ENCODE measurements at places on chromosomes 11 and 22.

- no peak for DNase-seq
Measured at GRCh38 chr11:65435981-65436411, 13.4 kb downstream of the NEAT1 start.

GRCh38 chr22:45207981-45208664 lies 32.6 kb downstream of the KIAA0930 start:
- no peak for DNase-seq

- DNase-seq = no peak
Measured at GRCh38 chr11:93604008-93604660, 57.3 kb upstream of the CEP295 start.

GRCh38 chr11:119421941-119422808 lies 797 bp downstream of the THY1 start:
- no peak for DNase-seq

- DNase-seq = no peak
Measured at GRCh38 chr11:6654281-6655019, 1.2 kb downstream of the DCHS1 start.

DNA sequence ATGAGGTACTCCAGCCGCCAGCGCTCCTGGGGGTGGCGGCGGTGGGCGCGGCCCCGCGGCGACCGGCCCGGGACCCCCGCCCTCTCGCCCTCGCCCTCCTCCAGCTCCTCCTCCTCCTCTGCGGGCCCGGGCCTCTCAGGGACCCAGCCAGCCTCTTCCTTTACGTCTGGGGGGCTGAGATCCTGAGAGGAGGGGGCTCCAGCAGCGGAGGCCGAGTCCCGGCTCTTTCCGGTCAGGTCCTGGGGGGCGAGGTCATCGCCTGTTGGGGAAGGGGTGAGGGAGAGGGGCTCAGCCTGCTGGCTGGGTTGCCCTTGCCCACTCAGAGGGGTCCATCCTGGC lies 4.3 kb downstream of the ZFTA start:
- DNase-seq = no peak

All from stimulated activated CD8-positive, alpha-beta memory T cell treated with anti-CD3 and anti-CD28 coated beads, Interleukin-15, amount 100 ng/mL, for 48 hours (primary cell).